Lower leg skin (tissue), 4 donors: ENCODE measurements at places on chromosomes 1 and 21.

- DNase-seq = no peak
Observed at GRCh38 chr1:150760013-150760412, 5.6 kb downstream of the CTSS start.

DNA sequence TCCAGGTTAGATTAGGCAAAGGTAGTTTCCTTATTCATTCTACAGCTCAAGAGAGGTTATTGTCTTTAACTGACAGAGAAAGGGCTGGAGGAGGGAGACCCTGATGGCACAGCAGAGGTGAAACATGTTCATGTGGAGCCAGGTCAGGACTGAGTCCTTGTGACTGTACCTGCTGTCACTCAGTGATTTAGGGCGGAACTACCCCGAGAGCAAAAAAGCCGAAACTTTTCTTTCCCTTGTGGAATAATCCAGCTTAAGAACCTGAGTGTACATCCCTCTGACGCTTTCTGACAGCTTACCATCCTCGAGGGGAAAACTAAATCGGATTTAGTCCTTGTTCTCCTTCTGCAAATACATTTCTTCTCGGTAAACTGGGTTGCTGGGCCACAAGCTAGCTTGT is 273.2 kb downstream of the BACH1 start:
- no peak for DNase-seq

GRCh38 chr1:221149111-221149510 is 269.9 kb downstream of the HLX start:
- DNase-seq = no peak

- no peak for DNase-seq
Observed at GRCh38 chr1:24283326-24284155, 35.6 kb upstream of the GRHL3 start.

DNA sequence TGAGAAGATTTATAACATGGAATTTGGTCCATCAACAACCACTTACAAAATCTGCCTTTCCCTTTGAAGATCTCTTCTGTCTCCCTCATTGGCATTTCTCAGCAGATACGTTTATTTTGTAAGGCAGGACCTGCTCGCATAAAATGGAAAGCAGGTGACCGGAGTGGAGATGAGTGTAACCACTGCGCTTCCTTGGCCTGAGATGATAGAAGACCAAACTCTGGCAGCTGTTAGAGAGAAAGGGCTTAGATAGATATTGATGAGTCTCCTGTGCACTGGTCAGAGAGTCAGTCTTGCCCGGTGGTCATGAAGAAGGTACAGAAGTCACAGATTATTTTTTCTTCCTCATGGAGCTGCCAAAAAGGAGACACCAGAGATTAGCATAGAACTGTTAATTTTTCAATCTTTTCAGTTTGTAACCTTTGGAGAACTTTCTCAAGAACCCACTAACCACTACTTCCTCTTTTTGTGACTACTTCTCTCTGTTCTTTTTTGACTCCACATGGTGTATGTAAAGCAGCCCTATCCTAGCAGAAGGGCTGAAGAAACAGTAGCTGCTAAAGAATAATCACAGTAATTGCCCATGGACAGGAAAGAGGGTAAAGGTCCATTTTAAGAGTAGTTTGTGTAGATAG is 47.6 kb downstream of the FCRL3 start:
- DNase-seq = no peak

- no peak for DNase-seq
Observed at GRCh38 chr1:38433084-38433722, 386.6 kb upstream of the POU3F1 start.

DNA sequence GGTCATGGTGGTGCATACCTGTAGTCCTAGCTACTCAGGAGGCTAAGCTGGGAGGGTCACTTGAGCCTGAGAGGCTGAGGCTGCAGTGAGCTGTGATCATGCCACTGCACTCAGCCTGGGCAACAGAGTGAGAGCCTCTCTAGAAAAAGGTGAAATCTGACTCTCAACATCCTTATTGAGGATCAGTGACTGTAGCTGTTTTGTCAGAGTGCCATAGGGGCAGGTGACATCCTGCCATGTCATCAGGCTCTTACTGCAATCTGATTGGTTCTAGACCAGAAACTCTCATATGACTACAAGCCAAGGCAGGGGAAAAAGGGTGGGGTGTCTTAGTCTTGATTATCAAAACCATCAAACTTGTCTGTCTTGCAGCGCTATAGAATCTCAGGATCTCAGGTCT is 62.8 kb upstream of the NGF start:
- DNase-seq = no peak

GRCh38 chr1:14699620-14700019 is 101.1 kb downstream of the KAZN start:
- DNase-seq = no peak

- no peak for DNase-seq
Observed at GRCh38 chr1:180632326-180633056, 669 bp downstream of the XPR1 start.

- no peak for DNase-seq
Observed at GRCh38 chr1:44100183-44100868, 18.3 kb upstream of the KLF17 start.

- no peak for DNase-seq
Observed at GRCh38 chr1:58459911-58460310, 86.6 kb downstream of the OMA1 start.

DNA sequence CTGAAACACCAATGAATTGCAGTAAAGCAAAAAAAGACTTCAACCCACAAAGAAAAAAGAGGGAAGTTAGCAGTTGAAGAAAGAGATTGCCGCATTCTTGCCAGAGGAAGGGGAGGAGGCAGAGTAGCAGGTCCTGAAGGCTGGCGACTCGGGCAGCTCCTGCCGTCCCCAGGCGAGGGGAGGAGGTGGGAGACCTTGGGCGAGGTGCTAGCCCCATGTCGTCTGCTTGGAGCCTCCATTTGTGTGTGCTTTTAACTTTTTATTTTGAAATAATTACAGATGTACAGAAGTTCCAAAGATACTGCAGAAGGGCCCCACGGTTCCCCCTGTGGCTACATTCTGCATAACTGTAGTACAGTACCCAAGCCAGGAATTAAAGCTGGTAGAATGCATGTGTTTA is 6.7 kb downstream of the TRPM2 start:
- no peak for DNase-seq
